ENCODE measurements at places on chromosomes 11 and 22. TPM values are rescaled to one million over a fixed set of nuclear protein-coding genes. Genes with fewer than 3 reads are reported as not detected.

- DNase-seq, result no peak
Measured at GRCh38 chr11:129018991-129019390, 76.3 kb upstream of the TP53AIP1 start.

ARHGAP42 gene
- 29.4 TPM for polyA plus RNA-seq

TMPRSS13 gene
- 0.56 TPM for polyA plus RNA-seq

- no peak for DNase-seq
Measured at GRCh38 chr11:9139628-9140357, 48.4 kb upstream of the SCUBE2 start.

DNA sequence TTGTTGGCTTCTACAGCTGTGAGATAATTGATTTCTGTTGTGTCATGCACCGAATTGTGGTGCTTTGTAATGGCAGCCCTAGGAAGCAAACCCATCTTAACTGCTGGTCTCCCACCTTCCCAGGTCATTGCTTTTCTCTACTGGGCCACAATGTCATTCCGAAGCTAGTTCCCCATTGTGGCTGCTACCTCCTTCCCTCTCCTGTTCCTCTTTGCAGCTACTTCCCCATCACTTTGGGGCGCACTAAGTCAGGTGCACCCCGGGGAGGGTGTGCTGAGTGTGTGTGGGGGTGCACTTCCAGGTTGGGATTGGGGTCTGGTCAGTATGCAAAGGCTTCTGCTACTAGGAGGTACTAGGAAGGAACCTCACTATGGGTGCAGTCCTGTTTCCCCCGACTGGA is 109.3 kb downstream of the ST3GAL4 start:
- no peak for DNase-seq

PKDREJ gene
- polyA plus RNA-seq, result 0.22 TPM

PANX3 gene
- not detected for polyA plus RNA-seq

MCM5 gene
- 87.2 TPM for polyA plus RNA-seq

LRRC51 gene
- polyA plus RNA-seq, result 31.5 TPM

- DNase-seq, result no peak
Measured at GRCh38 chr11:46920755-46921154, 2.4 kb upstream of the LRP4 start.

DNA sequence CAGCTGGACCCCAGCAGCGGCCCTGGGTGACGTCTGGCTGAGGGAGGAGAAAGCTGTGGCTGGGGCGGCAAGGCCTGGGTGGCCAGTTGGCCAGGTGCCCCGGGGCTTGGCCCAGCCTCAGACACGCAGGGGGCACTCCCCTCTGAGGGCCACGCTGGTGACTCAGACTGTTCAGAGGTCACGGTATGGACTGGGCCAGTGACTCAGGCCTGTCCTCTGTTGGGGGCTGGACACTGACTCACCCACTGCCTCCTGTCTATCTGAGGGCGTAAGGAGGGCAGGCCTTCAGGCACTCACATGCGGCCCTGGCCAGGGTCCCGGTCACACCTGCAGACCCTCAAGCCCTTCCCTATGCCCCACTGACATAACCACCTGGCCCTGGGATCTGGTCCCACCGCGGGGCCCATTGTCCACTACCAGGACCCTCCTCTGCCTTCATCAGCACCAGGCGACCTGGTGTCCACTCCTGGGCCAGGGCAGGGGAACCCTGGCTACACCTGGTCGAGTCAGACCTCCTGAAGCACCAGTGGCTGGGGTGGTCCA is 3.7 kb upstream of the MUC5AC start:
- no peak for DNase-seq

LIMK2 gene
- 46.9 TPM for polyA plus RNA-seq

AMPD3 gene
- 5.1 TPM for polyA plus RNA-seq

DNA sequence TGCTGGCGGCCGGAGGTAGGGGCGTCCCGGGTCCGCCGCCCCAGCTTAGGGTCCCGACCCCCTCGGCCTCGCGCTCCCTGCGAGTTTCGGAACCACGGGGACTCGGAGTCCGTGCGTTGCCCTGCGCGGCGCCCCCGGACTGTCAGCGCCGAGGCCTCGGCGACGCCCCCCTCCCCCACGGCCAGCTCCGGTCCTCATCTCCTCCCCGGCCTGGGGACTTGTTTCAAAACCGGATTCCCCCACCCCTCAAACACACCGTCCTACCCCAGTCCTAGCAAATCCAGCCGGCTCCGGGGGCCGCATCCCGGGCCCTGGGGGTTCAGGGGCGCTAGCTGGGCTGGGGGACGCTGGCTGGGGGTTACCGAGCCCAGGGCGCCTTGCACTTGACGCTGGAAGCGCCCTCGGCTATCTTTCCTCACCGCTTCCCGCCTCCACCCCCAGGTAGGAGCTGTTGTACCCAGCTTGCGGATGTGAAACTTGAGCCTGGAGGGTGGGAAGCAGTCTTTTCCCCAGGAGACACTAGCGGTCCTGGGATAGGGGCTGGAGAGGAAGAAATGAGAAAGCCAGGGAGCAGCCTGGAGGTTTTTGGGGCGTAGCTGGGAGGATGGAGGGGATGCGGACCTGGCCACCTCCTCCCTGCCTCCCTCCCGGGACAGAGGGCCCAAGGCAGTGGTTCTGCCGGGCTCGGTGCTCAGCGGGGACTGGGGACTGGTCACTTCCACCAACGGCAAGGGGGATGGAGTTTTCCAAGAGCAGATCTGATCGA is 550 bp downstream of the FBLN1 start:
- DNase-seq, result no peak

- DNase-seq, result peak; percentile 56
Measured at GRCh38 chr11:13210424-13210823, 67.2 kb upstream of the BMAL1 start.

GRCh38 chr11:61144511-61145179 is 16.6 kb downstream of the VPS37C start:
- DNase-seq, result no peak

DNA sequence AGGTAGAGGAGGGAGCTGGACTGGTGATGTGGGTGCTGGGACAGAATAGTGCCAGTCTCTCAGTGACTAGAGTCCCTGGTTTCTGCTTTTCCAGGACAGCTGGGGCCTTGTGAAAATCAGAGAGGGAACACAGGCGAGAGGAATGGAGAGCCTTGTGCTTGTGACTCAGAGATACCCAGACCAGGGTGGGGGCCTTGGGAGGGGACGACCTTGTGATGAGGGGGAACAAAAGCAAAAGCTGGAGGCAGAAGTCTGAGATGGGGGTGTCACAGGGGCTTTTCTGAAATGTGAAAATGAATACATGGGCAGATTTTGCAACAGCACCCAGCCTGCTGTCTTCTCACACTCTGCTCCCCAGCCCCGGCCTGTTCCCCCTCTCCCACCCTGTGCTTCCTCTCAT is 3.4 kb upstream of the NR1H3 start:
- DNase-seq, result no peak

- DNase-seq, result no peak
Measured at GRCh38 chr11:34056672-34057071, 5.1 kb downstream of the CAPRIN1 start.

CATSPER1 gene
- not detected for polyA plus RNA-seq

TKFC gene
- 65.9 TPM for polyA plus RNA-seq

DNA sequence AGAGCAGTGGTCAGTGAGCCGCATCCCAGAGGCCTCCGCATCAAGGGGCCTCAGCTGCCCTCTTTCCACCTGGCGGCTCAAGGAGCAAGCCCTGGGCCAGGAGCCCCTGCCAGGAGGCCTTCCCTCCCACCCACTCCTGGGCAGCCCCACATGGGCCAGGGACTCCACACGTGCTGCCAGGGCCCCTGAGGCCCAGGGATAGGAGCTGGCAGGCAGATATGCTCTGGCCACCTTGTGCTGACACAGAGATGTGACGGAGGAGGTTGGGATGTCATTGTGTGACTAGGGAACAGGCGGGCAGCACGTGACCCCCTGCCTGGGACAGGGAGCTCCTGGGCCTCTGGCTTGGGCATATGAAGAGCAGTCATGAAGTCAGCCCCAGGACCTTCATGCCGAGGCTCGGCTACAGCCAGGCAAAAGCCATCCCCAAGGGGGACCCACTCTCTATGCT is 77.9 kb downstream of the PIWIL3 start:
- DNase-seq, result no peak

GRCh38 chr22:50732681-50733080 is 5.3 kb upstream of the ACR start:
- DNase-seq, result no peak

FZD4 gene
- polyA plus RNA-seq, result 67.2 TPM

DNA sequence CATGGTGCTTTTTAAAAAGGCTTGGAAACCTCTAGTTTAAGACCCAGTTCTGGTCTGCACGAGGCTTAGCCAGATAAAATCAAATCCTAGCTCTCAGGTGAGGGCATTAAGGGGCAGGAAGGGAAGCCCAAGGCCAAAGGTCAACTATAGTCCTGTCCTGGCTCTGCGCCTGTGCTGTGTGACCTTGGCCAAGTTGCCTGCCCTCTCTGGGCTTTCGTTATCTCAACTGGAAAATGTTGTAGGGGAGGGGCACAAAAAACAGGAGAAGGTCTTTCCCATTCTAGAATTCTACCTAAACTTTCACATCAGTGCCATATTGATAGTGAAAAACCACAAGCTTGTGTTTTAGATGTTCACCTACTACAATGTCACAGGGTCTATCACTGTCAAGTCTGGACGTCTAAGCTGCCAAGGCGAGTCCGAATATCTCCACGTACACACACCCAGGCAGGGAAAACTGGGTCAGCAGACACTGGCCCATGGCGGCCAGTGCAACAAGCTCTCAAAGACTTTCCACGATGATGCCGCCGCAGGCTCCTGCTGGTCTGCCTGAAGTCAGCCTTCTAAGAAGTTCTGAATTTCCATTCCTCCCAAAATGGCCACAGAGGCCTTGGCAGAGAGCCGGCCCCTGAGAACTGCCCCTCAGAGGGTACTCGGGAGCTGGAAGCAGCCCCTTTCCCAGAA is 18.0 kb downstream of the MN1 start:
- no peak for DNase-seq

MMP12 gene
- polyA plus RNA-seq, result 2.2 TPM

NECTIN1 gene
- 47.0 TPM for polyA plus RNA-seq
